ENCODE measurements at places on chromosomes 12 and 14.

GRCh38 chr12:42716491-42716891 is 126.9 kb upstream of the PRICKLE1 start:
- no peak for DNase-seq

- no peak for DNase-seq
Observed at GRCh38 chr12:58387199-58387598, 445.8 kb downstream of the ATP23 start.

DNA sequence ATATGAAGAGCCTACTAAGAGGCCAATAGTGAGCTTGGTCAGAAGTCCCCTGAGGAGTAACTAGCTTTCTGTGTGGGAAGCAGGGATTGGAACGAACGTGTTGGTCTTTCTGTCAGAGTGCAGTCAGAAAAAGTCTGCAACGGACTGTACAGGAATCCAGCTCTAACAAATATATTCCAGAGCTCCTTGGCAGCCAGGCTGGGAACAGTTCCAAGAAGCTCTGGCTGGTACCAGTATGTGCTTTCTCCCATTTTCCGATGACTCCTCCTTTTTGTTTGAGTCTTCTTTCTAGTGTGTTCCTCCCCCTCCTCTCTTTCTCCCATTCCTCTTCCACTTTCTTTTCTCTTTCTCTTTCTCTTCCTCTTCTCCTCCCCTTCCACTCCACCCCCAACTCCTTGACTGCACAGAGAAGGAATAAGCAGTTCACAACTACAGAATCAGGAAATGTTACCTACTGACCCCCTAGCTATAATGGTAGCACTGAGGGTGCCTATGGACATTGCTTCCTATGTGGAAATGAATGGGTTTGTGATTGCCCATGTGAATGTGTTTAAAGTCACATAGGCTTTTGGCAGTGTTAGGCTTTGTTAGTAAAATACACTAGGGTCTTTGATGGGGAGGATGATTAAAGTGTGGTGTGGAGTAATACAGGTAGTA is 59.9 kb downstream of the TTLL5 start:
- DNase-seq = peak; percentile 85

GRCh38 chr14:101743701-101744100 is 17.8 kb upstream of the PPP2R5C start:
- no peak for DNase-seq

- DNase-seq = no peak
Observed at GRCh38 chr14:78340250-78340649, 170.1 kb downstream of the NRXN3 start.

- no peak for DNase-seq
Observed at GRCh38 chr12:80268924-80269749, 169.8 kb downstream of the OTOGL start.

DNA sequence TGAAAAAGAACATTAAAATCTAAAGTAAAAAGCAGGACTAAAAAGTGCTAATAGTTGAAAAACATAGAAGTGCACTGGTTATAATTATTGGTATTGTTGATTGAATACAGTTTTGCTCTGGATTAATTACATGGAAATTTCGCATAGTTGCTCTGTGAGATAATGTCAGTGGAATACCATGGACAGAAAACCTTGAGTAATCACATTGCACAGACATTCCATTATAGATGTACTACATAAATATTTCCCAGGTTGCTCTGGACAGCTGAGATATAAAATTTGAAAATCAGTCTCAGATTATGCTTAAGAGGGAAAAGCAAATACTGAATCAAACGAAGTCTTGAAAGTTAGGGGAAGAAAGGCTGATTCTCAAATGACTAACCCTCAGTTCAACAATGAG is 439.3 kb upstream of the FLRT2 start:
- DNase-seq = no peak

DNA sequence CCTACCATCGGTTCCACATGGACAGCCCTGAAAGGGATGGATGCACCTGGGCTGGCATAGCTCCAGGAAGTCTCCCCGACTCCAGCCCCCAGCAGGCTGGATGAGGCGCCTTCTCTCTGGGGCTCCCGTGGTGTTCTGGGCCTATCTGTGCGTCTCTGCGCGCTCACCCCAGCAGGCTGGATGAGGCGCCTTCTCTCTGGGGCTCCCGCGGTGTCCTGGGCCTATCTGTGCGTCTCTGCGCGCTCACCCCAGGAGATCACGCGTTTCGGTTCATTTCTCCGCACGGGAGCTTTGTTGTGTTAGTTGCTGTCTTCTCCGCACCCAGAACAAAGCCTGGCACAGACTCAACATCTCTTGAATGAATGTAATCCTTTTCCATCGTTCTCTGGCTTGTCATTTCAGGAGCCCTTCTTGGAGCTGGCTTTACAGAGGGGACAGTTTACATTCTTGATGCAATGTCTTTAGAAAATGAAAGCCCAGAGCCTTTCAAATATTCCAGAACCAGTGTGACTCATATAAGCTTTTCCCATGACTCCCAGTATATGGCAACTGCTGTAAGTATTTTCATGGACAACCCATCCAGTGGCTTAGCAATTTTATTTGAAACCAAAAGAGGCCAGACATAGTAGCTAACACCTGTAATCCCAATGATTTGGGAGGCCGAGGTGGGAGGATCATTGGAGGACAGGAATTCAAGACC is 40.3 kb downstream of the CFAP251 start:
- no peak for DNase-seq

GRCh38 chr14:80493620-80494019 is 282.3 kb upstream of the DIO2 start:
- DNase-seq = no peak

GRCh38 chr14:34363733-34364134 is 98.3 kb downstream of the SPTSSA start:
- DNase-seq = no peak

- no peak for DNase-seq
Observed at GRCh38 chr12:131940141-131940547, 9.6 kb upstream of the EP400 start.

DNA sequence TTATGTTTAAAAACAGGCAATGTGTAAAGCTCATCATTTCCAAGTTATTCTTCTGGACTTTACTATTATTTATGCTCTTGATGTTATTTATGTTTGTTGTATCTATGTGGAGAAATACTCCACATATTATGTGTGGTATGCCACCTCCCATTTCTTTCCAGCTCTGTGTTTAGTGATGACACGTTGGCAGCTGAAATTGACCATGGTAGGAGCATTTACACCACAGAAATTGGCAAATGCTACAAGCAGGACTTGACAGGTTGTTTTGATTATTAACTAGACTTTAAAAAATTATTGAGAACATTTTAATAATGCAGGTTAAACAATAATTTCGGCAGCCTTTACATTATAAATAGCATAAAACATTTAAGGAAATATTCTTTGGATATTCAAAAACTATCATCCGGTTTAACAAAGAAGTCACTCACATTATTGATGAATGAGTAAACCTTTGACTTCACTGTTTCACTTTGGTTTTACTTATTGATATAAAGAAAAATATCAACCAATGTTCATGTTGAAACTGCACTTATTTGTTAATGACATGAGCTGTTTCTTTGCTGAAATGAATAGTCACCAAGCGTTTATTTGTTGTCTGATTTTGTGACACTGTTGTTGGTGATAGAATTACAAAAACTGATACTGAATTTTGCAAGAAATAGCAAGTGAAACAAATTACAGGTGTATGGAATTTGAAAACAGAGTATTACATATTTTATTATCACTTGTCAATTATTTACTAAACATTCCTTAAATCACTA is 76.8 kb downstream of the HMGA2 start:
- no peak for DNase-seq

- no peak for DNase-seq
Observed at GRCh38 chr14:50719911-50720759, 52.0 kb upstream of the SAV1 start.

DNA sequence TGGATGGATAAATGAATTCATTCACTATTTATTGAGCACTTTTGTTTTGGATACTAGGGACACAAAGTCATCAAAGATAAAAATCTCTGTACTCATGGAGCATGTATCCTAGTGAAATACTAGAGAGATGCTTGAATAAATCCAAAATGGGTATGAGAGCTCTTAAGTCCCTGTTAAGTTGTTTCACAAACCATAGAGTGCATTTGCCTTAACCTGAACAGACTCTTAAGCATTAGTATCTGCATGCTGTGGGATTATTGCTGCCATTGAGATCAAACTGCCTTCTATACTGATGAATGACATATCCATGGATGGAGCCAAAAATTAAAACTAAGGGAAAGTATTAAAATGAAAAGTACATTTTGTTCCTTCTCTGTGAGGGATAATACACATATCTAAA is 206.5 kb upstream of the KRR1 start:
- no peak for DNase-seq

DNA sequence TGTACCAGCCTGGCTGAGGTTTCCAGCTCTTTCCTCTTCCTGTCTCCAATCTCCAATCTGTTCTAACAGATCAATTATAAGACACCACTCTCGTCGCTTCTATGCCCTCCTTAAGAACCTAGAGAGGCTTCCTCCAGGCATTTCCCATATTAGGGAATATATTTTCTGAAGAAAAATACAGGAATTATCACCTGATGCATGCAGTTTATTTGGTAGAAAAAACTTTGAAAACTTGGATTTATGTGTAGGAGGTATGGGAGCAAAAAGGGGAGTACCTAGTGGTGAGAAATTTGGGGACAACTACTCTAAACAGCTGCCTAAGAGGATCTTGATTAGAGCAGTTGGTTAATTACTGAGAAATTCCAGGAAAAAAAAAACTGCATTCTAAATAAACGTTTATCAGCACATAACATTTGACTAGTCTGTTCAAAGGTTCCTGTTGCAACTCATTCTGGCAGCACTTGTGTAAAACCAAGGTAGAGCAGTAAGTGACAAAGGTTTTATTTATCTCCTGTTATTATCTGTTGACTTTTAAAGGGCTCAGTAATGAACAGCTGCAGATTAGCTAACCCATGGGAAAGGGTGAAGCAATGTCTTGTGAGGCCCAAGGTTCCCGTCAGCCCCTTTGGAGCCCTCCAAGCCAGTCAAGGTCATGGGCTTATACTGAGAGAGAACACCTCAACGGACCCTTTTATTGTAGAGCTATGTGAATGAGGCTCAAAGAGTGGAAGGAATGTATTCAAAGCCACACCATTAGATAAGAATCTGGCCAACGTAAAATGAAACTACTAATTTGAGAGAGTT is 36.4 kb upstream of the NR1H4 start:
- DNase-seq = no peak

GRCh38 chr14:71248194-71248593 is 340.9 kb downstream of the PCNX1 start:
- no peak for DNase-seq

DNA sequence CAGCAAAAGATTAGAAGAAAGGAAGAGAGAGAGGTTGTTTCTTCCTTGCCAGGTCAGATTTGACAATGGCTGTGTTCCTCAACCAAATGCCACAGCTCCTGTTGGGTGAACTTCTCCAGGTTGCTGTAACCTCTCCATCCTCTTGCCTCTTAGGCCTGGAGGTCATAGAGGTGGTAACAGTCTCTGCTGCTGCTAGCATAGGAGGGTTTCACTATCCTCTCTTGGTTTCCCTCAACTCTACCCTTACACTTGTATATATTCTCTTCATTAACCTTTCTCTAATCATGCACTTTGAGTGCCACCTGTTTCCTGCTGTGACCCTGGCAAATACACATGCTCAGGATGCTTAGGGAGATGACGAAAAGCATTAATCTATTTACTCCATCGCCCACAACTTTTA is 67.7 kb upstream of the HIF1A start:
- no peak for DNase-seq

GRCh38 chr14:79274641-79275291 is 936.5 kb downstream of the DIO2 start:
- no peak for DNase-seq

GRCh38 chr12:101186291-101186690 is 23.7 kb downstream of the SLC5A8 start:
- DNase-seq = no peak

- no peak for DNase-seq
Observed at GRCh38 chr12:4435537-4435936, 10.1 kb downstream of the FGF6 start.

- DNase-seq = no peak
Observed at GRCh38 chr12:112665958-112666357, 125.6 kb upstream of the RPH3A start.

- DNase-seq = no peak
Observed at GRCh38 chr12:31298515-31298910, 27.4 kb downstream of the SINHCAF start.

DNA sequence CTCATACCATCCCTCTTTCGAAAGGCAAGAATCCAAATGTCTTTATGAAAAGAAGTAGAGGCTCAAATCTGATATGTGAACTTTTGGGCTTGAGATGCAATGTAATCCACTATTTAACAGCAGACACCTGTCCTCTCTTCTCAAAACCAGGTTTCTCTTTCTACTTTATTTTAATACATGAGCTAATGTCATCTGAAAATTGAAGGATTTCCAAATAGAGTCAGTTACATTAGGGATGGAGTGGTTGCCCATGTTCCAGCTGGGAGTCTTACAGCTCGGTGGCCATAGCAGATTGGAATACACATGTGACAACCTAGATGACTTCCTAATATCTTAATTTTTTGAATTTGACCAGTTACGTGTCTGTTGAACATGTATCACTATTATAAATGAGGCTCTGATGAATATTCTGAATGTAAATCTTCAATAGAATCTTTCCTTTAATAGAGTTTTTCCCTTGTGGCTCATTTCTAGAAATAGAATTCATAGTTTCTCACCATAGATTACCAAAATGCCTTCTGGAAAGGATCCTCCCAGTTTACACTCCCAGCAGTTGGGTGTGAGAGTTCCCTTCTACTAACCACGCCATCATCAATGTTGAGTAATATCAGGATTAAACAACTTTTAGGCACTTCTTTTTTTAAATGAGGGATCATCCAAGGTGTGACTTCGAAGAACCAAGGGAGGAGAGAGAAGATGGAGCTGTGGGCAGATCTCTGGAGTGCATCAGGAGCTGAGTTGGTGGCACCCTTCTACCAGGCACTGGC is 49.2 kb downstream of the GPR135 start:
- DNase-seq = no peak
